ENCODE measurements at places on chromosomes 5 and 9.

DNA sequence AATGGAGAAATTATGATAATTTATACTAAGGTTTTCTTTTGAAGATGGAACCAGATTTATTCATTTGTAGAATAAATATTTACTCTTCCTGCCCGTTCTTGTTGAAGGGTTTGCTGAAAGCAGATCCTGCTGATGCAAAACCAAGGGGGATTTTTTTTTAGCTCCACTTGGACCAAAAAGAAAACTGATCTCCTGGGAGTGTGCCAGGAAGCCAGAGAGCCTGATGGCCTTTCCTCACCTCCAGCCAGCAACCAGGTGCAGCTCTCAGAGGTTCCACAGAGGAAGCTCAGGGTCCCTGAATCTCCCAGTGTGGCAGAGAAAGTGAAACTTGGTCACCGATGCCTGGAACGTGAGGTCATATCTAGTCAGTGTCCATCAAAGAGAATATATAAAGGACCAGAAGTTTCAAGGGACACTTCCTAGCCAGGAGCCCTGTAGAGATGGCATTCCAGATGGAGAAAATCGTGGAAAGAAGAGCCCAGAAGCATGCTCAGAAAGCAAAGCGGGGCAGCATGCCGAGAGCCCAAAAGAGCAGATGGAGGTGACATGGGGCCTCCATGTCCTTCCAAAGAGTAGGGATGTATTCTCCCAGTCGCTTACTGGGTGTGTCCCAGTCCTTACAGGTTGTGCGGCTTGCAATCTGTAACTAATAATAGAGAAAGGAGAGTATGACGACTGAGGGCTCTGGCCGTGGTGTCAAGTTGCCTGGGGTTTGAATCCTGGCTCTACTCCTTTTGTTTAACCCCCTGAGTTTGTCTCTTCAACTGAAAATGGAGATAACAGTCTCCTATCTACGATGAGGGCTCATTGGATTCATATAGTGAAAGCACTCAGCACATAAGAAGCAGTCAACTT is 12.2 kb downstream of the AFAP1L1 start:
- no peak for DNase-seq

- no peak for DNase-seq
Observed at GRCh38 chr5:73125289-73125688, 4.9 kb downstream of the TMEM171 start.

DNA sequence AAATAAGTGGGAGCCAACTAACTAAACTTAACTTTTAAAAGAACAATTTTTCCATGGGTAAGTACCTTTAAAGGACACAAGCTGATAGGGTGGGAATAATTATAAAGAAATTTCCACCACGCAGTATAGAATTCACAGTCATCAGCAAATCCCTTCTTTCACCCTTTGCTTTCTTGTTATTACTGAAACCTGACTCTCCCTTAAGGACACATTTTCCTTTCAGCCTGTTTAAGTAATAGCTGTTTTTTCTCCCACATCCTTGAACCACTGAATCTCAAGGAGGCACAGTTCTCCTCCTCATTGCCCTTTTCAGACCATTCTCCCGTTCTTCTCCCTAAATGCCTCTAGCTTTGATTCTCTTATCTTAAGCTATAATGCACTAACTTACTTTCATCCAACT is 6.3 kb downstream of the C5orf15 start:
- DNase-seq, result no peak

DNA sequence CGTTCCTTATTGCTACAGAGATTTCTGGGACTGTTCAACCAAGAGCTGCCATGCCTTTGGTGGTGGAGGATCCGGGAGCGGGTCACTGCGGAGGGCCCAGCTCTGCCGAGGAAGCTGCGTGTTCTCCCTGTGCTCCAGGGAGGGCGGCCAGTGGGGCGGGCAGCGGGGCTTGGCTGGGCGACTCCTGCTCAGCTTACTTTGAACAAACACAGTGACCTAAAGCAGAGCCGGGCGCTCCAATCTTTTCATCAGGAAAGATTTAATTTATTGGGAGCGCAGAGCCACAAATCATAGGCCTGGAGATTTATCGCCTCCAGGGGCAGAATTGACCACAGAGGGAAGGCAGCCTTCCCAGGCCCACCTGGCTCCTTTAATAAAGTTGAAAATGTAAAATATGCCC is 27.7 kb downstream of the LHX3 start:
- no peak for DNase-seq

DNA sequence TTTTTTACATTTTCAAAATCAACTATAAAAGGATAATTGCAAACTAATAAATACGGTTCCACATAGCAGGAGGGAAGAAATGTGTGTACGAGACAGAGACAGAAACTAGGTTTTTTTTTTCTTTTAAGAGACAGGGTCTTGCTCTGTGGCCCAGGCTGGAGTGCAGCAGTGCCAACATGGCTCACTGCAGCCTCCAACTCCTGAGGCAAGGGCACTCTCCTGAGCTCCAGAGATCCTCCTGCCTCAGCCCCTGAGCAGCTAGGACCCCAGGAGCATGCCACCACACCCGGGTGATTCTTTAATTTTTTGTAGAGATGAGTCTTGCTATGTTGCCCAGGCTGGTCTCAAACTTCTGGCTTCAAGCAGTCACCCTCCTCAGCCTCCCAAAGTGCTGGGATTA is 2.1 kb upstream of the OR2V1 start:
- DNase-seq, result no peak

- DNase-seq, result no peak
Observed at GRCh38 chr5:138579517-138579863, 4.3 kb upstream of the HSPA9 start.

DNA sequence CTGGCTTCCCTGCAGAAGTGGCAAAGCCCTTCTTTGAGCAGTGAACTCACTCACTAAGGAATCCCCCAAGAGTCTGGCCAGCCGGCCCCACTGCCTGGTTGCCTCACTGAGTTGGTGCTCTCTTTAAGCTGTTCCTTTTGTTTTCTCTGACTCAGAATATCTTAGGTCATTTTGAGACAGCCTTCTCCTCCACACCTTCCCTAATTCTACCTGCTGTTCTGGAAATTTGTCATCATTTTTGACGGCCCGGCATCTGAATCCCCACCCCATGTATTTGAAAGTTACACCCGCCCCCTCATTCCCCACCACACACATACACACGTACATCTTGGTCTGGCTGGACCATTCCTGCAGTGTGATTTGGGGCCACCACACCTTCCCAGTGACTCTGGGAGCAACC is 41.8 kb downstream of the FGF1 start:
- DNase-seq, result peak; percentile 23

DNA sequence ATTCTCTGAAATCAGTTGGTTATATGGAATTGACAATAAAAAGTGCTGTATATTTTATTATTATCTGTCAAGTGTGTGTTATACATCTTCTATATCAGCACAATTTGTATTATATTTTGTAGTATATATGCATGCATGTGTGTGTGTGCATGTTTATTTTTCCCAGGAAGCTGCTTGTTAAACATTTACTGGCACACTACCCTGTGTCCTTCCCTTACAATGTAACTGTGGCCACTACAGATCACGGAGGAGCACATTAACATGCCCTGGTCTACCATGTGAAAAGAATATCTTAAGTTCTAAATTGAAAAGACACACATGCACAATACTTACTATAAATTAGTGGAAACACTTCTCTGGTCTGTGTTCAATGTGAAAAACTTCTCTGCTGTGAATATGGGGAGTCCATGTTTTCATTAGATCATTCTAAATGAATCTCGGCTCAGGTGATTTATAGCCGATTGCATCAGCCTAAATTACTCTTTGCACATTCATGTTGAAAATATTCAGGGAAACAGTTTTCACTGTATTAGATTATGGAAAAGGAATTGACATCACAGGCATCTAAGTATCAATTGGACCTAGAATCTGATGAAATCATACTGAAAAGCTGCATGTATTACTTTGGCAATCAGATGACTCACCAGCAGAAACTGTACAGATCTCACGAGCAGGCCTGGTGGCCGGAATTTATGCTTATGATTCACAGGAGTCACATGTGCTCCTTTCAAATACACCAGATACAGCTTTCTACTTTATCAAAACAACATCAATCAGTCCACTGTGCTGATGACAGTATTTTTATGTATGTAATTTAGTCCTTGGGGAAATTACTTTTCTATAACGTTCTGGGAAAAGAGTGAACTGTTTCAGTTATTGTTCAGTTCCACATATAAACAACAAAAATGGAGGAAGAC is 39.4 kb downstream of the LURAP1L start:
- peak; percentile 65 for DNase-seq

- no peak for DNase-seq
Observed at GRCh38 chr9:35452481-35452880, 37.4 kb upstream of the RUSC2 start.

- DNase-seq, result no peak
Observed at GRCh38 chr5:173745557-173745956, 129.1 kb upstream of the BOD1 start.

- no peak for DNase-seq
Observed at GRCh38 chr9:137762414-137763061, 115.0 kb upstream of the CACNA1B start.

DNA sequence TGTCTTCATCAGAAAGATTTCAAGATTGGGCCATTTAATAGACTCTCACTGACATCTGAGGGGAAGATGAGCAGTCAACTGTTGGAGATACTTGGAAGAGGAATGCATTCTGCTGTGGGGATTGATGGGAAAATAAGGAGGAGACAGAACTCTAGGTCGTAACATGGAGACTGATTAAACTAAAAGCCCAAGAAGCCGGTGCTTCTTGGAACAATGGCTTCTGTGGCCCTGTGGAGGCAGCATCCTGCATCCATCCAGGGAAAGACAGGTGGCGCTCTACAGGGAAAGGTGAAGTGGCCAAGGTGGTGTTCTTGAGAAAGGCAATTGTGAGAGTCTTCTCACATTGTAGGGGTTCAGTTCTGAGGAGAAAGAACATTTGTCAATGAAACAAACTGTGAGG is 31.3 kb downstream of the ZFAND5 start:
- no peak for DNase-seq

DNA sequence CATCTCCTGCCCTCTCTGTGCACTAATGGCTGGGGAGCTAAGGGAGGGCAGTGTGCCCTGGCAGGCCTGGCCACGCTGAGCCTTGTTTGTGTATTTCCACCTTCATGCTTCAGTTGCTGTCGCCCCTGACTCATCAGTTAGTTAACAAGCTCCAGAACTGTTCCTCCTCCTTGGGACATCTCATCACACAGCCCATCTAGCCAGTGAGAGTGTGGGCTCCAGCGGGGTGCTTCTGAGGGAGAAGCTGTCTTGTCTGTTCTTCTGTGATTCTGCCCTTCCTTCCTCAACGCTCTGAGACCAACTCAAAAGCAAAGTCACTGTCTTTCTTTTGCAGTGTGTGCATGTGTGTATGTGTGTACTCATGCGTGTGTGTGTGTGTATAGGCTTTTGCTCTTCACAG is 58.3 kb upstream of the CPEB4 start:
- no peak for DNase-seq

- peak; percentile 69 for DNase-seq
Observed at GRCh38 chr9:109903515-109904138, 123.6 kb downstream of the PALM2AKAP2 start.

DNA sequence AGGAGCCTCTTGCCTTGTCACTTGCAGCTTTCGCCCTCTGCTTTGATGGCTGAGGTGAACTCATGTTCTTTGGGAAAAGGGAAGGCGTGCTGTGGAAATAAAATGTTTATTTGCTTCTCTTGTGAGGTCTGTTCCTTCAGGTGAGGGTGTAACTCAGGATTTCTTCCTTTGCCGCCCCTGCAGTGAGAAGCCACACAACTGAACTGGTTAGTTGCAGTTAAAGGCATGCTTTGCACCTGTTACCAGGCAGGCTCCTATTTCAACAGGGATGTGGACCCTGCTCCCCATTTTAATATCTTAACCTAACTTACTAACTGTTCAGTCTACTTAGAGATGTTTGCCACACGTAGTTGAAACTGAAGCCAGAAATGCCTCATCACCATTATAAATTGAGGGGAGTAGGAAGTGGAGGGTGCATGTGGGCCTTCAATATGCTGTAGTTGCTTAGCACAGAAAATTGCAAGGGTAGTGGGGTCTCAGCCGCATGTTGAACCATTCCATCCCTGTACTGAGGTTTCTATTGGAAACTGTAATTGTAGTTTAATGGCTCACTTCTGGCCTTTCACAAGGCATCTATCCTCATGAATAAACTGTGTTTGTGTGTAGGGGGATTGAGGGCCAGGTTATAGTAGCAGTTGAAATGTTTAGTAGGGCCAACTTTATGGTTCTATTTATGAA is 7.9 kb downstream of the RACK1 start:
- no peak for DNase-seq

DNA sequence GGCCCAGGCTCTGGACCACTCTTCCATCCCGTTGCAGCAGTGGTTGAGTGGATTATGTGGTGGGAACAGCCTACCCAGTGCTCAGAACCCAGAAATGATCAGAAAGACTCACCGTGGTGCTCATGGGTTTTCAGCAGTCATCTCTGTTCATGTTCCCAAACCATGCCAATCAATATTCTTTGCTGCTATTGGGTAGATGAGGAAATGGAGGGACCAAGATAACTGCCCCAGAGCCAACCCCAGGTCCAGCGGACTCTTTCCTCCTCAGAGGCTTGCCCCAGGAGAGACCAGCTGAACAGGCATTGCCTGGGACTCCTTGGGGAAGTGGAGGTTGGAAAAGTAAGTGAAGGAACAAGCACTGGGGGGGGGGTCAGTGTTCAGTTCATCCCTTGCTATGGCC is 38.1 kb downstream of the ALG2 start:
- DNase-seq, result no peak

DNA sequence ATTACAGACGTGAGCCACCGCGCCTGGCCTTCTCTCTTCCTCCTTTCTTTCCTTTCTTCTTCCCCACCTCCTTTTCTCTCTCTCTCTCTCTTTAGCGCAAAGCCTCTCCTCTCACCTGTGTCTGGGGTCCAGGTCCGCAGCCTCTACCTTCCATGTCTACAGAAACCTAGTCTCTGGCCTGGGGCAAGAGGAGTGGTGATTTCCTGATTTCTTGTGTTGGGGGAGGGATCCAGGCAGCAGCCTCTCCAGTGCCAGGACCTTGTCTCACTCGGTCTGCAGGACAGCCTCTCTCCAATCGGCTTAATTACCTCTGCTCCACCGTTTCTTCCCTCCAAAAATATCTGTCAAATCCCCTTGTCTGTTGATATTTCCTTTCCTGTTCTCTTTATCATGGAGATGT is 16.1 kb upstream of the FAM120A start:
- DNase-seq, result no peak

- no peak for DNase-seq
Observed at GRCh38 chr9:119905724-119906123, 536.5 kb upstream of the BRINP1 start.

DNA sequence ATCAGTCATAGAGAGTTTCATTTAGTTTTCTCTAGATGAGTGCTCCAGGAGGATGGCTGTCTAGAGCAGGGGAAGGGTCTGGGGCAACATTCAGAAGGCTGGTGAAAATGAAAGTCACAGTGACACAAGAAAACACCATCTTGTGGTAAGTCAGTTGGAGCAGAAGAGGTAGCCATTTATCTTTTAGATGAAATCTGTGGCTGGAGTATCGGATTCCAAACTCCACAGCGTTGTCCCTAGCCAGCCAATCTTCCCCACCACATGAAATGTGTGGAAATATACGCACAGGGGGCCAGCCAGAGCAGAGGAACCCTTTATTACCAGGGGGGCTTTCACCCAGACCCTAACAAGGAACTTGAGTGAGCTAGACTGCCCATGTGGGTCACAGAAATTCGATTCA is 15.9 kb upstream of the TNFAIP8 start:
- DNase-seq, result no peak
